ENCODE measurements at places on chromosomes 7 and 10. TPM values are rescaled to one million over a fixed set of nuclear protein-coding genes. Genes with fewer than 3 reads are reported as not detected.

Gene OPALIN
- total RNA-seq = not detected

Gene PDE1C
- not detected for total RNA-seq

Gene SNX13
- total RNA-seq = 22.4 TPM

Gene SEMA3E
- total RNA-seq = not detected

Gene MSMB
- total RNA-seq = not detected
